ENCODE measurements at places on chromosomes 3 and 15.
A peak's percentile ranks its signal among the peaks of the same experiment; 100 is the strongest.

DNA sequence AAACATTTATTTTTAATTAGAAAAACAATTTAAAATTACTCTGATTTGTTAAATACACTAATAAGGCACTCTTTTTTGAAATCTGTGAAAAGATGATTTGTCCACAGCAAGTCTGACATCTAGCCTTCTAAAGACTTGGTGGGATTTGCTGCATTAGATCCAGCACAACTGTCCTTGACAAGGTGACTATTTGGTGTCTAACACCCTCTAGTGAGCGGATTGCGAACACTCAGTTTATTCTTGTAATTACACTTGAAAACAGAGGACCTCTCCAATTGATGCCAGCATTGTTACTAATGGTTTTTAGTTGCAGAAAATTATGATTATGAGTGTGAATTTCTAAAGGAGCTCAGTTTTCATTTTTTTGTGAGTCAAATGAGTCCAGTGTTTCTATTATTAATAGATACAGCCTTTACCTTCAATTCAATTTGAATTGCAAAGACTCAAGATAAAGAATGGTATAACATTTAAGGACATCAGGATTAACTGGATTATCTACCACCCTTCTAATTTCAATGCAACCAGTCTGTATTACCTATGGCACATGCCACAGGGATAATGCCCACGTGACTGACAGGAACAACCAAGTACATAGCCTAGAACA is 29.7 kb upstream of the STRIT1 start:
- DNase-seq, result no peak

- no peak for DNase-seq
Measured at GRCh38 chr3:186432189-186432588, 70.2 kb upstream of the DGKG start.

DNA sequence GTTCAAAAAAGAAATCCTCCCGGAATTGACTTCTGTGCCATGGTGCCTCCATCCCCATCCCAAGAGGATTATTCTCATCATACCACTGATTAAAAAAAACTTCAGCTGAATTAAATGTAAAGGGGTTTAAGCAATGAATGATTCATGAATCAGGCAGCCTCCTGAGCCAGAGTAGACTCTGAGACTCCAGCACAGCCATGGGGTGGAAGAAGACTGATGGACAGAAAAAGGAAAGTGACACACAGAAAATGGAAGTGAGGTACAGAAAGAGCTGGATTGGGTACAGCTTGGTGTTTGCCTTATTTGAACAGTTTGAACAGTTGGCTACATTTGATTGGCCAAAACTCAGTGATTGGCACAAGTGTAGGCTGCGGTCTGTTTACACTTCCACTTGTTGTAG is 224.8 kb upstream of the ATP10A start:
- no peak for DNase-seq

DNA sequence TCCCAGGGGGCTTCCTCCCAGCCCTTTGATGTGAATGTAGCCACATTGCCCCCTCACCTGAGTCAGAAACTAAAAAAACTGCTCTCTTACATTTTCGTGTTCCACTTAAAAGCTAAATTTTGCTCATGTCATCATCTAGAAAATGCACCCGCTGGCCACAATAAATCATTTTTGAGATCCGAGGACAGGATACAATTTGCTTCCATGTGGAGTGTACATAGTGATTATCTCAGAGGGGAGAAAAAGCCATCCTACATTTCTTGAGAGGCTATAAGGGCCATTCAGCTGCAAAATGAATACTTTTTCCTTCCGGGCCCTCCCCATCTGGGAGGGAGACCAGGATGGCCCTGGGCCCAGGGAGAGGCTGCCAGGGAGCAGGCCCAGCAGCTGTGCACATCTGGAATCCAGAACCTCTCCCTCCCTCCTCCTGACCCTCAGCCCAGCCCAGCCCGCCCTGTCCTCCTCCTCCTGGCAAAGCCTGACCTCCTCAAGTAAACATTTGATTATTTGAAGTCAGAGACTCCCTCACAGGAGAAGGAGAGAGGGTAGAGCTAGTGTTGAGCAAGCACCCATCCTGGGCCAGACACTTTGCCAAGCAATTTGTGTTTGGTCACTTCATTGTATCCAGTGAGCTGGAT is 59.1 kb downstream of the CORO2B start:
- DNase-seq, result no peak

DNA sequence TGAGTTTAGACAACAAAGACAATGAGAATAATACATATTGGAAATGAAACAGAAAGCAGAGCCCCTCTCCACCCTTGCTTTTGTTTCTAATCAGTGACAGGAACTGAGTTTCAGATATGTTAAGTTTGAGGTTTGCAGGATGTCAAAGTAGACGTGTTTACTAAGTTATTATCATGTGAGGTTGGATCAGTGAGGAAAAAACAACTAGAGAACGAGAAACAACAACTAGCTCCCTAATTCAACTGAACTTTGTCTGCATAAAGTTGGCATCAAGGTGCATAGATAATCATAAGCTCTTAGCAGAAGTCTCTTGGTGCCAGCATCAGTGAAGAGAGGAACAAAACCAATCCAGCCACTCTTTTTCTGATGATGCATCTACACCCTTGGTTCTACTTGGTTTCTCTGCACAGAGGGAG is 491.1 kb upstream of the NR2F2 start:
- no peak for DNase-seq

- no peak for DNase-seq
Measured at GRCh38 chr15:51077221-51078153, 17.2 kb downstream of the TNFAIP8L3 start.

- no peak for DNase-seq
Measured at GRCh38 chr15:33131552-33132232, 62.8 kb downstream of the FMN1 start.

GRCh38 chr3:61264281-61264680 is 13.0 kb upstream of the FHIT start:
- DNase-seq, result no peak

- DNase-seq, result peak; percentile 72
Measured at GRCh38 chr15:45645026-45645980, 10.5 kb downstream of the SQOR start.

DNA sequence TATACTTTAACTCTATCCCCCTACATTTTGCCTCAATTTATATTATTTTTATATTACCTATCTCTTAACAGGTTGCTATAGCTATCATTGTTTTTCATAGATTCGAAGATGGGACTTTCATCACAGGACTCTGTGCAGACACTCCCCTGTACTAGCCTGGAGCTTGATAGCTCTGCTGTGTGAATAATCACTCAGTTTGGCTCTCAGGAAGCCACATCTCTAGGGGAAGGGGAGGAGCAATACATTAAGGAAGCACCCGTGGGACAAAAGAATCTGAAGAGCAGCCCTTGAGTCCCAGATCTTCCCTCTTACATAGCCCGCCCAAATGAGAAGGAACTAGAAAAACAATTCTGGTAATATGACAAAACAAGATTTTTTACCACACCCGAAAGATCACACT is 114.3 kb upstream of the FXR1 start:
- DNase-seq, result no peak

- DNase-seq, result no peak
Measured at GRCh38 chr3:196272826-196273225, 14.7 kb downstream of the PCYT1A start.

GRCh38 chr15:51104512-51104911 is 9.8 kb upstream of the TNFAIP8L3 start:
- no peak for DNase-seq

GRCh38 chr3:69384326-69384725 is 1.6 kb downstream of the FRMD4B start:
- no peak for DNase-seq

GRCh38 chr15:51780636-51781035 is 29.2 kb downstream of the TMOD2 start:
- DNase-seq, result no peak
